ENCODE measurements at places on chromosomes 5 and 9.

DNA sequence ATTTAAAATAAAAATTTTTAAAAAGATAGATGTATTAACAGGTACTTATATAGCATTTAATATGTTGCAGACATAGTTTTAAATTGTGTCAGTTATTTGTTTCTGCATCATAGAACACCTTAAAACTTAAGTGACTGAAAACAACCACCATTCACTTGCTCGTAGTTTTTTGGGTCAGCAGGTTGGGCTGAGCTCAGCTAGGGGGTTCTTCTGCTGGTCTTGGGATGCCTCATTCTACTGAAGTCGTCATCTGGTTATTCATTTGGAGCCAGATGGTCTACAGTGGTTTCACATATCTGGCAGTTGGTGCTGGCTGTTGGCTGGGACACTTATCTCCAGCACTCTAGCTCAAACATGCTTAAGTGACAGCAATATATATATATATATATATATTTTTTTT lies 29.6 kb downstream of the PSAT1 start:
- DNase-seq, result no peak

DNA sequence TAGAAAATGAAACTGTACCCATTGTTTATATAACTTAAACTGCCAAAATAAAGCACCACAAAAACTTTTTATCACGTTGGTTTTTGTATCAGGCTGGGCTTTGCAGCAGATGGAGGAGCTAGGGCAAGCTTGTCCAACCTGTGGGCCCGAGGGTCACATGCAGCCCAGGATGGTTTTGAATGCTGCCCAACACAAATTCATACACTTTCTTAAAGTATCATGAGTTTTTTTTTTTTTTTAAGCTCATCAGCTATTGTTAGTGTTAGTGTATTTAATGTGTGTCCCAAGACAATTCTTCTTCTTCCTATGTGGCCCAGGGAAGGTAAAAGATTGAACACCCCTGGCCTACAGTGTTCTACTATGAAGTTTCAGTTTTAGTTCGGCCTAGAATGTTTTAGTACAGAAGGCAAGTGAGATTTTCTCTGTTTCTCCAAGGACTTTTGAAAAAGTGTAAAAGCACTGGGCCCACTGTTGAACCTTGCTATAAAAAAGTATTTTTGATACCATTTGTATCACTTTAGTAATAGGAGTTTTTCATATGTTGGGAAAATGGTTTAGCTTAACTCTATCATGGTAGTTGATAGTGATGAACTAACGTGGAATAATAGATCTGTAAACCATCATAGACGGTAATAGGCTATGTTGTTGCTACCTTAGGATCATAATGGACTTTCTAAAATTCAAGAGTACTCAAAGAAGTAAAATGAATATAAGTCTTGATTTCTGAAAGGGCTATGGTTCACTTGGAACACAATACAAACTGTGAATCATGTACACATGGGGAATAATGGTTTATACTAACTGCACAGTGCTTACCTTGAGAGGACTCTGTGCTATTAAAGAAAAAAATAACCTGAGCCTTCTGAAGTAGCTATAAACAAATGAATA lies 2.9 kb downstream of the CDKN2A start:
- no peak for DNase-seq

DNA sequence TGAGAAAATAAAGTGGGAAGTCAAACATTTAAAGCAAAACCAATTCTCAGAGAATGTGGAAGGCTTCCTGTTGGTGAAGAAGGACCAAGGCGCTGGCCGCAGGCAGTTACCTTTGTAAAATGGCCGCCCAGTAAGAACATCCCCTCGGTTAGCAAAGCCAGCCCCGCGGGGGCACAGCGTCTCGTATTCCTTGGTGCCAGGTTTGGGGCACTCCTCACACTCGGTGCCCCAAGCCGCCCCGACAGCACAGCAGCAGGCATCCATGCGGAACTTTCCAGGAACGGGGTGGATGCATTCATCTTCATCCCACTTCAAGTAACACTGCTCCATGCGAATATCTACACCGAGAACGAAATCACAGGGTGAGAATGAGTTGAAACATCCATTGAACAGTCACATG lies 192.8 kb downstream of the FBN2 start:
- no peak for DNase-seq

- no peak for DNase-seq
These were observed 491.9 kb downstream of the CDH18 start for GRCh38 chr5:19496056-19496455.

DNA sequence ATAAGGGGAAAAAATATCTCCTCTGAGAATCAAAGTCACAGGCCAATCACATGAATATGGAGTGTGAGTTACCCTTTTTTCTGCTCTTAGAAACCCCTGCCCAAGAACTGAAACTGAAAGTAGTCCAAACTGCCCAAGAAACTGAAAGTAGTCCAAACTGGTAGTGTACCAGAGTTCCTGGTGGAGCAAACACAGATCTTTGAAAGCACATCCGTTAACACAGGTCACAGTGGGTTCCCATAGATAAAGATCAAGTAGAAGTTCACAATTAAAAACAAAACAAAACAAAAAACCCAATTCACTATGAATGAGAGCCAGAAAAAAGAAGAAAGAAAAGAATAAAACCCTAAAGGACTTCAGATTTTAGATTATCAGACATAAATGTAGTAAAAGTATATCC lies 332.4 kb upstream of the EFNA5 start:
- no peak for DNase-seq

DNA sequence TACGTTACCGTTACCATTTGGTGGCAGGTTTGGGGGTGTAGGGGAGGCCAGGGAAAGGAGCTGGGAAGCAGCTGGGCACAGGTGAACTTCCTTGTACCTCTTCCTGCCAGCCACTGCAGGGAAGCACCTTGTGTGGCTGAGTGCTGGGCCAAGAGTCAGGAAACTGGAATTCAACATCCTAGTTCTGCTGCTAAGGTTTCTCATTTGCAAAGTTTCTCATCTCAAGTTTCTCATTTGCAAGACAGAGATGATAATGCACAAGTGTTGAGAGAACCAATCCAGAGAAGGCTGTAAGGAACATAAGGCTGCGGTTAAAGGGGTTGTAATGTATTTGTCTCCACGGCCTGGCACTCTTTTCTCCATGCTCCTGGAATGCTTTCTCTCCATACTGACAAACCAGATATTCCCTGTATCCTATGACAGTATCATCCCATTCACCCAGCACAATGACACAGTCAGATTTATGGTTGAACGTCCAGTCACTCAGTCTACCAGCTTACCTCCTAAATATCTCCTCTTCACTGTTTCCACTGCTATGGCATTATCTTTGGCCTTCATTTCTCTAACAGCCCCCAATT lies 33.6 kb upstream of the LARP1 start:
- peak; percentile 70 for DNase-seq

DNA sequence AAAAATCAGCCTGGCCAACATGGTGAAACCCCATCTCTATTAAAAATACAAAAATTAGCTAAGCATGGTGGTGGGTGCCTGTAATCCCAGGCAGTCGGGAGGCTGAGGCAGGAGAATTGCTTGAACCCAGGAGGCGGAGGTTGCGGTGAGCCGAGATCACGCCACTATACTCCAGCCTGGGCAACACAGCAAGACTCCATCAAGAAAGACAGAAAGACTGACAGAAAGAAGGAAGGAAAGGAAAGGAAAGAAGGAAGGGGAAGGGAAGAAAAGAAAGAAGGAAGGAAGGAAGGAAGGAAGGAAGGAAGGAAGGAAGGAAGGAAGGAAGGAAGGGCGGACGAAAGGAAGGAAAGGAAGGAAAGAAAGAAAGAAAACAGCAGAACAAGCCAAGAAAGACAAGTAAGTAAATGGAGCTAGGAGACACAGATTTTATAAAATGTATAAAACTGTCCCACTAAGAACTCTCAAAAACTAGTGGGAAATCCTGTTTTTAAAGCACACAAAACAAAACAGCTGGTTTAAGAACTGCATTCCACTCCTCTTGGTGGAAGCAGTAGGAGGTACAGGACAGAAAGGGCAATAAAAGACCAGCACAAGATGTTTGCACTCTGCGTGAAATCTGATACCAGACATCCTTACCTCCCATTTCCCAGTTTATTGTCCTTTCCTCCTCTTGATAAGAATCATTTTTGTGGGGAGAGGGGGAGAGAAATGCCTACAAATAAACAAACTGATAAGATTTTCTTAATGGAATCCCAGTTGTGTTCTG lies 46.7 kb downstream of the MYO10 start:
- no peak for DNase-seq

DNA sequence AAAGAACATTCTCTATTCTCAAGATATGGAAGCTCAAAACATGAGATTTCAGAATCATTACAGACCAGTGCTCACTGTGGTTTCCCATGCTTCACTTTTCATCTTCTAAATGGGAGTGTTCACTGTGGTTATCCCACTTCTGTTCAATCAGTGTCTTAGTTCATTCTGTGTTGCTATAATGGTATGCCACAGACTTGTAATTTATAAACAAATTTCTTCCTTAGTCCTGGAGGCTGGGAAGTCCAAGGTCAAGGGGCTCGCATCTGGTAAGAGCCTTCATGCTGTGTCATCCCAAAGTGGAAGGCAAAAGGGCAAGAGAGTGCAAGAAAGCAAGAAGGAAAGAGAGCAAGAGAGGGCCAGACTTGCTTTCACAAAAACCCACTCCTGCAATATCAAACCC lies 146.3 kb downstream of the TTC39B start:
- no peak for DNase-seq

GRCh38 chr5:71586052-71586940 lies 844 bp upstream of the MCCC2 start:
- DNase-seq, result peak; percentile 11

DNA sequence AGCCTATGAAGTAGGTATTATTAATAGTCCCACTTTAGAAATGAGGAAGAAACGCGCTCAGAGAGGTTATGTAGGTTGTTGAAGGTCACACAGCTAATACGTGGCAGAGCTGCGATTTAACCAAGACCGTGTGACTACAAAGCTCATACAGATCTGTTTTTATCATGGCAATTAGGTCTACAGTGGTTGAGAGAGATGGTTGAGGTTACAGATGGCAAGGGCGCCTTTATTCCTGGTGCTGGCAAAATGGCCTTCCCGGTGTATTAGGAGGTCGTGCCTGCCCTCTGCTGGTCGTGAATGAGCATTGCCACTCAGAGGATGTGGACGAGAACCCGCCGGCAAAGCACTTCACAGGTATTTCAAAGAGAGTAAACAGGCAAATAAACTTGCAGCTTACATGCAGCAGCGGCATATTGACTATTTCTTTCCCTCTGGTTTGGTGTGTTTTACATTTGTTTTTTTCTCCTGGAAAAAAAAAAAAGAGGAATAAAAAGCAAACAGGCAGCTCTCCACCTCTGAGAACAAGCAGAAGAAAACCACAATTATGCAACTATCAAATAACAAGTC lies 65.3 kb upstream of the EGFLAM start:
- DNase-seq, result peak; percentile 58

DNA sequence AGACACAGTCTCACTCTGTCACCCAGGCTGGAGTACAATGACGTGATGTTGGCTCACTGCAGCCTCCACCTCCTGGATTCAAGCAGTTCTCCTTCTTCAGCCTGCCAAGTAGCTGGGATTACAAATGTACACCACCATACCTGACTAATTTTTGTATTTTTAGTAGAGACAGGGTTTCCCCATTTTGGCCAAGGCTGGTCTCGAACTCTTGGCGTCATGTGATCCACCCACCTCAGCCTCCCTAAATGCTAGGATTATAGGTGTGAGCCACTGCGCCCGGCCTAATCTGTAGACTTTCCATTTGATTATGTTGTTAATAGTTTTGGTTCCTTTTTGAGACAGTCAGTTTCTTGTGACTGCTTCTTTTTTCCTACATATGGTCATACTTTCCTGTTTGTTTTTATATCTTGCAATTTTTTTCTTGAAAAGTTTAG lies 31.0 kb downstream of the MTREX start:
- no peak for DNase-seq

DNA sequence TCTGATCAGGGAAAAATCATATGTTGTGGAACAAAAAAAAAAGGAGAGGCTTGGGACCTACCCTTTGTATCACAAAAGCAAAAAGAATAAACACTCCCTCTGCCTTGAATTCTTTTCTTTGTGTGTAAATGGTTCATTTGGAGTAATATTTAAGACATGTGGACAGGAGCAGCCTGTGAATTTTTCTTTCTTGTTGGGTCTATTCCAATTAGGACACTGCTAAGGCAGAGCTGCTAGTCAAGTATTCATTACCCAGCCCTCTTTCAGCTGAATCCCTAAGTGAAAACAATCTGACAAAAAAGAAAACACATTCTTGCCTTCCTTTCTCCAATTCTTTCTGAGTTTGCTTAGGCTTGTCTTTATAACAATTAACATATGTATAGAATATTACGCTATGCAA lies 330.0 kb downstream of the EBF1 start:
- DNase-seq, result no peak

DNA sequence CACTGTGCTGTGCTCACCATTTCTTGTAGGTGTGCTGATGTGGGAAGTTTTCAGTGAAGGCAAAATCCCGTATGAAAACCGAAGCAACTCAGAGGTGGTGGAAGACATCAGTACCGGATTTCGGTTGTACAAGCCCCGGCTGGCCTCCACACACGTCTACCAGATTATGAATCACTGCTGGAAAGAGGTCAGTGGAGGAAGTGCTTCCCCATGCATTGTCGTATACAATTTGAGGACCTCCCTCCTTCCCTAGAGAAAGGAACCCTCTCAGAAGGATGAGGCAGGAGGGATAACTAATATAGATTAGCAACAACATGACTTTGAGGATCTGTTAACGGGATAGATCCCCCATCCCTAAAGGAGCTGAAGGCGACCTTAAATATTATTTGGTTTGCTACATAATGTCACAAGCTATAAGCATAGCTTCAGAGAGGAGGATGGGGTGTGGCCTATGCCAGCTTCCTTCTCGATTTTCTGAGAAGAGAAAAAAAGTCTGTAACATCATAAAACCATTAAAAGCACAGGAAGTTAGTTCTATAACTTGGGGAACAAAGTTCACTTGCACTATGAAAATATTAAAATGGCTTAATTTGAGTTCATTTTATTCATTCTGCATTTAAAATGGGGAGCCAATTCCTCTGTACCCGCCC lies 17.0 kb upstream of the CYFIP2 start:
- DNase-seq, result no peak

- DNase-seq, result no peak
These were observed 2031.8 kb upstream of the CDH6 start for GRCh38 chr5:29161399-29162291.

DNA sequence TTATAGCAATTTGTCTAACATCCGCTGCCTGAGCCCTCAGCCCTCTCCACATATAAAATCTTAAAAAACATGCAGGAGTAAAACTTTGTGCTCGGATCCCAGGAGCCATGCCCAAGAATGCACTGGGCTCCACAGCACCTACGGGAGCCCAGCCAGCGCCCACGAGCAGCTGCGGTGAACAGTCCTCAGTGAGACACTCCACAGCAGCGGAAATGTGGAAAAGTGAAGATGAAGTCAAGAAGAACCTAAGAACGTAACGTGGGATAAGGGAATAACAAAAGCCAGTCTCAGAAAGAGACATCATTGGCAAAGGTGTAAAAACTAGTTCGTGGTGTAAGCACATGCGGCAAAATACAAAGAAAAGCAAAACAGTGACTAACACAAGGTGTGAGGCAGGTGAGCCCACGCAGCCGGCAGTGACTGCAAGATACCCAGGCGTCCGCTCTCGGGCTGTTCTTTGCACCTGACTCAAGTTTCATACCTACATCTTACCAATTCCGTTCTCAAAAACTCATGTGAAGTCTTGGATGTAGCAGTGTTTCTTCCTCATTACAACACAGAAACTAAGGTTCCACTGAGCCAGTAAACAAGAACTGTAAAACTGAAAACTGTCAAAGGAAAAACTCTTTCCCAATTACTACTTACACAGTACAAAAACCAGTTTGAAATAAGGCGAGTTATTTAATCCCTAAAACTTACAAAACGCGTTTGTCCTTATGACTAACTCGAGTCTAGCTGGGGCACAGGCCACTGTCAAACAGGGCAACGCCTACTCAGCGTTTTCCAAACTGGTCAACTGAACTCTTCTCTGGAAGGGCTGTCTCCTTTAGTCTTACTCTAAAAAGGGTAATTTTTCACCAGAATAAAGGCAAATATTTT lies 1.7 kb downstream of the CAMSAP1 start:
- no peak for DNase-seq

Measured in iPS DF 6.9 (cell line).